ENCODE measurements at places on chromosomes 5 and 9.
A peak's percentile ranks its signal among the peaks of the same experiment; 100 is the strongest.

- no peak for DNase-seq
Measured at GRCh38 chr5:169754737-169755136, 117.7 kb downstream of the DOCK2 start.

DNA sequence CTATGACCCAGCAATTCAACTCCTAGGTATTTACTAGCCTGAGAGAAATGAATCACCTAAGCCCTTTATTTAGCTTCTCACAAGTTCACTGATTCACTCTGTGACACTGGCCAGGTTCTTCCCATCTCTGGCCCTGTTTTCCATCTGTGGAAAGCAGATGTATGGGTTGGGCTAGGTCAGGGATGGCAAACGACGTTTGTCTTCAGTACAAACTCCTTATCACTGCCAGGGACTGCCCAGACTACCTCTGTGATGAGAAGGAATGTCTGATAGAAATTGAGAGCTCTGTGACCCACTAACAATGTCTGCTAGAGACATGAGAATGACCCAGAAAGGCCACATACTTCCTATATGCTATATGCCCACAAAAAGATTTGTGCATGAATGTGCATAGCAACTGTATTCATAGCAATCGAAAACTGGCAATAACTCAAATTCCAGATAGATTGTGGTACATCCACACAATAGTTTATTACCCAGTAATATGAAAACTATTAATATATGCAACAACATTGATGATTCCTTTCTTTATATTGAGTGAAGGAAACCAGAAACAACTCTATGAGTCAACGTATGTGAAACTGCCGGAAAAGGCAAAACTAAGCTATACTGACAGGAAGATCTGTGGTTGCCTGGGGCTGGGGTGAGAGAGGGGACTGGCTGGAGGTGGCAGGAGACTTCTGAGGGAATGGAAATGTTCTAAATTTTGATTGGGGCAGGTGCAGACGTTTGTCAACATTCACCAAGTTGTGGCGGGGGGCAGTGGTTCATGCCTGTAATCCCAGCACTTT lies 32.0 kb upstream of the ADAM19 start:
- DNase-seq, result peak; percentile 51

DNA sequence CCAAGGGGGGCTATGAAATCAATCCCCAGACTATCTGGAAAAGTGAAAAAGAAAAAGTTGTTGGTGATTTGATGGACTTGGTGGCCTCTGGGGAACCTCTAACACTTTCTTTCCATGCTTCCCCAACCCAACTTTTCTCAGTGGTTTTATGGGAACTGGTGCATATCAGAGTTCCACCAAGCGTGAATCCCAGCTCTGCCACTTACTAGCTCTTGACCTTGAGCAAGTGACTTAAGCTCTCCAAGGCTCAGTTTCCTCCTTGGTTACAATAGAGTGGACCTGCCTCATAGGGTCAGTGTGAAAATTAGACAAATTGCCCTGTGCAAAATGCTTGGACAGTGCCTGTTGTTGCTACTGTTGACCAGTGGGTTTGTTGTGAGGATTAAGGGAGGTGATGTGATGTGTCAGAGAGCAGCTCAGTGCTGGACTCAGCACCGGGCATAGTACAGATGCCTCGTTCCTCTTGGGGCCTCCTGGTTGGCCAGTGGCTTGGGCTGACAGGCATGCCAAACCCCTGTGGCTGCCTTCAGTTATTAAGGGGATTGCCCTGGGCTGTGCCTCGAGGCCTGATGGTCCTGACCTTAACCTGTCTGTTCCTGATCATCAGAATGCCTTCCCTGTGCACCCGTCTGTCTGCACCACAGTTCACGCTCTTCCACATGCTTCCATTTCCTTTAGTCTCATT lies 49.3 kb downstream of the COL15A1 start:
- DNase-seq, result no peak

GRCh38 chr9:36138901-36139300 lies 2.4 kb downstream of the GLIPR2 start:
- no peak for DNase-seq

DNA sequence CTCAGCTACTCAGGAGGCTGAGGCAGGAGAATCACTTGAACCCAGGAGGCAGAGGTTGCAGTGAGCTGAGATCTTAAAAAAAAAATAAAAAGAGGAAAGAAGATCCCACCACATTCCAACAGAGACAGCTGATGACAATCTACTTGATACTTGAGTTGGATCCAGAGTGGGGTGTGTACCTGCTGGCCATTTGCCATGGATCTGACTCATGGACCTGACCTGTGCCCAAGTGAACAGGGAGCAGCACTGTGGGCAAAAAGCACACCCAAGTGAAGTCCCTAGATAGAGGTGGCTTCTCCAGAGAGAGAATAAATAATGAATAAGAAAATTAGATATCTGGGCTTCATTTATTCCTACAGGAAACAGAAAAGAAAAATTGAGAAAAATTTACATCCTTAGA lies 81.2 kb upstream of the MIER3 start:
- DNase-seq, result no peak

DNA sequence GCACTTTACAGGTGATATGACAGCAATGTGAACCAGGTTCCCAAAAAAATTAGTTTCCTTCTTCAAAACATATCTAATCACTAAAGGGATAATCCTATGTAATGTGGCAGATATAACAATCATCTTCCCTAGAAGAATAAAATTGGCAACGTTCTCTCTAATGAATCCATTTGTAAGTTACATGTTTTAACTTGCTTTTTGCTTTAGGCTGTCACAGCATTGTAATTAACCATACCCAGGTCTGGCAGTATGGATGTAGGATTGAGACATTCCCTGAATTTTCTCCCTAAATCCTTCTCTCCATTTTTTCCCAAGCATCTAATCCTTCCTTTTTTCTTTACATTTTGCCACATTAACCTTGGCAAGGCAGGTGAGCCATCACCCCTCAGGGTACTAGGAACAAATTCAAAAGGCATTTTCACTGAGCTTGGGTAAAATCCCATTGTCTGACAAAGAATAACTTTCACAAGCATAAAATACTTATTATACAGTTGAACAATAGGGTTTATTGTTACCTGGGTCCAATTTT lies 548.3 kb downstream of the SEMA5A start:
- DNase-seq, result no peak

GRCh38 chr5:112511920-112512319 lies 92.8 kb upstream of the EPB41L4A start:
- no peak for DNase-seq

DNA sequence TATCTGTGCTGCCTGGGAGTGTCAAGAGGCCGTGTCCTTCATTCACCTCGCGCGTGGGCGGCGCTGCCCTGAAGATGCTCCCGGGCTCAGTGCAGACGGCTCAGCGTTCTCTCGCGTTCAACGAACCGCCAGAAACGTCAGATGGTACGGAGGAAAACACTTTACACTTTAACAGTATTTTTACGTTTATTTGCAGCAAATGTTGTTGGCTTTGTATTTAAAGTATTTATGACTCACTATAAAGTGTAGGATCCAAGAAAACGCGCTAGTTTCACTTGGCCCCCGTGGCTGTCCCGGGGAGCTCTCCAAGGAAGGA lies 544 bp upstream of the ERCC6L2 start:
- peak; percentile 64 for DNase-seq

GRCh38 chr5:87627363-87627762 lies 214.6 kb upstream of the CCNH start:
- no peak for DNase-seq

DNA sequence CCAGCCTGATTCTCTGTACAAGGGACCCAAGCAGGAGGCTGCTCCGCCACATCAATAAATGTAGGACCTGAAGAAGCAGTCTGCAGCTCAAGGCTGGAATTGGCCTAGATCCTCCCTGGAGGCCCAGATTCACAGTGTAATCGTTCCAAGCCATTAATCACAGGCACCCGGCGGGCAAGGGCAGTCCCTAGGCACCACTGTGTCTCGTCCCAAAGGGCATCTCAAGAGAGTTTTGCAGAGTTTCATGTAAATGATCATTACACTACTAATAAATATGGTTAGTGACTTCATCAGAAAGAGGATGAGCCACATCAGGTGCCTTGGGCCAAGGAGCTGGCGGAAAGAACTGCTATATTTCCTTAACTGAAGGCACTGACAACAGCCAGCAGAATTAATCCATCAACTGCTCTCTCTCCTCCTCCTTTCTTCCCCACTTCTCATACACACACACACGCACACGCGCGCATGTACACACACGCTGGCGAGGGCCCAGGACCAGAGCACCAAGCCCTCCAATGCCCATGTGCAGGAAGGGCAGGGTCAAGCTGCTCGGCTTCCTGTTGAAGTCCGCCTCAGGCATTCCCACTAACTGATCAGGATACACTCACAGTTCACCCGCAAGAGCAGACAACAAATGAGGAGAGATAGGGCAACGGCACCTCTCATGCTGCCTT lies 33.9 kb downstream of the GNAQ start:
- no peak for DNase-seq

GRCh38 chr5:143213851-143214363 lies 189.6 kb downstream of the NR3C1 start:
- no peak for DNase-seq

- DNase-seq, result no peak
Measured at GRCh38 chr5:129909225-129909624, 5.0 kb downstream of the CHSY3 start.

DNA sequence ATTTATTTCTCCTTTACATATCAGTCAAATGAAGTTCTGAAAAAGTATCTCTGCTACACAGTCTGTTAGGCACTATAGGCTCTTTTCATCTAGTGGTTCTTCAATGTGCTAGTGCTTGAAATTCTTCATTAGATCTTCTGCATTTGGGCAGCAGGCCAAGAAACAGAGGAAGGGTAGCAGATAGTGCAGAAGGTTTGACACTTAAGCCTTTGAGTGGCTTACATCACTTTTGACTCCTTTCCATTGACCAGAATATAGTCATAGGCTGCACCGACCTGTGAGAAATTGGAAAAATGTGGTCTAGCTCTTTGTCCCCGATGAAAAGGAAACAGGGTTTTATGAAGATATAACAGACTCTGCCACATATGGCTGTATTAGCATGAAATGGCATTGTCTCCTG lies 459.5 kb upstream of the PTGER4 start:
- DNase-seq, result no peak

DNA sequence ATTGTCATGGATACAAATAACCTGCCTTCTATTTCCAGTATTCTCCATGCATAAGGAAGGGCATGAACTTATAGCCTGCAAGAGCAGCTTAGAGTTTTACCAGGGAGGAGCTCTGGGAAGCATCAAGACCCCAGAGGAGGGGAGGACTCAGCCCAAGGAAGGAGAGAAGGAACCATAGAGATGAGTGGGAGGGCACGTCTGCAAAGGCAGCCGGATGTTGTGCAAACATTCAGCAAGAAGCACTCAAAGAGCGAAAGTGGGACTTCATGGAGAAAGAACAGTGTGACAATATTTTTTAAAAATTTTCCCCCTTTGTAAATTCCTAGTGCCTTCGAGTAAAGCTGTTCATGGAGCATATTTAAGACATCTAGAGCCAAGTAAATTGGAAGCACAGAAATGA lies 270.1 kb upstream of the PTGER4 start:
- DNase-seq, result peak; percentile 62

GRCh38 chr9:82449986-82450385 lies 461.4 kb downstream of the SPATA31D1 start:
- DNase-seq, result no peak

GRCh38 chr9:133234577-133235322 lies 25.7 kb upstream of the OBP2B start:
- no peak for DNase-seq

DNA sequence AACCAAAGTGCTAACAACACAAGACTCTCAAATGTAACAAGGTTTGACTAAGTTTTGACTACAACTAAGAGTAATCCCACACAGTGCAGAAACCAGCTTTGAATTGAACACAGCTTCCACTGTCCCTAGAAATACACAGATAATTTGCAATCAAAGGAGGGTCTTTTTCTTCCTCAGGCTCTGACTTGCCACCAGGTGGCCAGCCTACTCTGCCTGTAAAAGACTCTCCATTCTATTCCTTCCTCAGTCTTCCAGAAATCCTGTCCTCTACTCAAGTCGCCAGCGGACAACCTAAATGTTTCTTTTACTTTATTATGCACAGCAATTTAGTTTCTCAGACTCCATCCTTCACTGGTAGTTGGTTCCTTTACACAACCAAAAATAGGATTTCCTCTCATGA lies 32.2 kb upstream of the MCTP1 start:
- no peak for DNase-seq

DNA sequence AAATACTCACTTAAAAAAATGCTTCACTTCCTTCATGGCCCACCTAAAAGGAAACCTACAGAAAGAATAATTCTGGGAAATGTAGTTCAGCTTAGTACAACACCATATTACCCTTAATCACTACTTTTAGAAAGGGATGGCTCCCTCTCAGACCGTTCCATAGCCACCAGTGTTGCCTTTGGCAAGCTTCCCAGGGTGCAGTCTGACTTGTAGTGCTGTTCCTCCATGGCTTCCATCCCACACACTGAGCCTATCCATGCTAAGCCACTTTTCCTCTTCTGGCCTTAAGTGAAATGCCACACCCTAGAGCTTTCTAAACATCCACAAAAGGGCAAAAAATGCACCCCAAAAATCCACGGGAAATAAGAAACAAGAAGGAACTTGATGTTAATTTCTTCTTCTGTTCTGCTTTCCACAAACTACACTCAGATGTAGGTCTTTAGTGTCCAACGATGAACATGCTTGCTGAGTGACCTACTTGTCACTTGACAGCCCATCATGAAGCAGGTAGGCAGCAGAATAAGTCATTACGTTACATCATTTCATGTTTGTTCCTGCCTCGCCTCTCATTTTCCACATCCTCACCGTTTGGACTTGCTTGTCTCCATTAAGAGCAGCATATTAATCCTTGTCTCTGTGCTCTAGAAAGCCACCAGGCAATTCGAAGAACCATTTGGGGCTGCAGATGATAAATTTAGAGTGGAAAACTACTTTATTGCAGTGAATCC lies 391.1 kb upstream of the GRAMD2B start:
- DNase-seq, result no peak

GRCh38 chr9:127340721-127341120 lies 56.2 kb upstream of the SLC2A8 start:
- no peak for DNase-seq

GRCh38 chr5:137836997-137837396 lies 30.7 kb upstream of the MYOT start:
- DNase-seq, result no peak

DNA sequence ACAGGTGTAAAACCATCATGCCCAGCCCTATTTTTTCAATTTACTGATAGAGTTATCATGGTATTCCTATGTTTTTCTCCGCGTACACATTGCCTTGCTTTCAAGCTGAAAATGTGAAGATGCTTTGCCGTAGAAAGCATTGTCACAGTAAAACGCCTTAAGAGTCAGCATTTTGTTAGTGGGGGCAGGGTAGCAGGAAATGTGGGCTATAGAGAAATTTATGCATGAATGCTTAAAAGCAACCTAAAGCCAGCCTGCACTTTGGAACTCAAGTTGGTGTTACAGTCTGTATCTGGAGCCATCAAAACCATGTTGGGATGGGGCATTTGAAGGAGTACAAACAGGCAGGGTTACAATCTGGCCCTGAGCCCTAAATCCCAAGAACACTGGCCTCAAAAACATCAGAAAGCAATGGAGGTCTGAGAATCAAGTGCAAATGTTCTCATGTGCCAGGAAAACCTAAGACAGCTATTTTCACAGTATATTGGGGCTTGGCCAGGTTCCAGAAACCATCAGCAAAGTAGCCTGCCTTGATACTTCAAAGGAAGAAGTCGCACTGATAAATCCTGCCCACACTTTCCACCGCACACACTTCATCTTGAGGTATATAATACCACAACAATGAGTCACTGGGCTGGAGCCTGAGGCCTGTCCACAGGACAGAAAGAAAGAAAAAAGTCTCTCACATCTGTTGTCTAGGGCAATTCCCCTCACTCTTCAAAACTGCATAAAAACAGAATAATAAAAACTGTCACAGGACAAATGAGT lies 313.8 kb downstream of the ENC1 start:
- peak; percentile 43 for DNase-seq

- no peak for DNase-seq
Measured at GRCh38 chr9:28832168-28832770, 1259.0 kb upstream of the C9orf72 start.

GRCh38 chr9:84939774-84940173 lies 270.2 kb downstream of the NTRK2 start:
- DNase-seq, result no peak
